ENCODE measurements at places on chromosomes 6 and 20.

GRCh38 chr20:46833360-46833759, 61.3 kb upstream of the EYA2 start:
- DNase-seq, result no peak

DNA sequence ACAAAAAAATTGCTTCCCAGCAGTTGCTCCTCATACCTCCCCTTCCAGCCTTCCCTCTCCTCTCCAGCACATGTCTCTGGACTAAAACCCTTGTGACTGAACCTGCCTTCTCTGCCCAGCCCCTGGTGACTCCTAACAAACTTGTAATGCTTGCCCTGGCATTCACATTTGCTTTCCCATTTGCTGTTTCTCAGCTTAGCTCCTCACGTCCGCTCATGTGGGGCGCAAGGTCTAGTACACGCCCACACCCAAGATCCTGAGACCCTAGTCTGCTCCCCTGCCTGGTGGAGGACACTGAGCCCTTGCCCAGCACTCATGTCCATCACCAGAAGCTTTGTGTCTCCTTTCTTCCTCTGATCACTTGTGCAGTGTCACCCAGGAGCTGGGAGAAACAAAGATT, 18.3 kb upstream of the RBPJL start:
- no peak for DNase-seq

- peak; percentile 42 for DNase-seq
Observed at GRCh38 chr20:40687384-40688128, 1.5 kb downstream of the MAFB start.

GRCh38 chr6:27864906-27865849, 47.0 kb downstream of the OR2B2 start:
- DNase-seq, result peak; percentile 95

- peak; percentile 46 for DNase-seq
Observed at GRCh38 chr20:36093025-36093803, 61.3 kb upstream of the EPB41L1 start.

DNA sequence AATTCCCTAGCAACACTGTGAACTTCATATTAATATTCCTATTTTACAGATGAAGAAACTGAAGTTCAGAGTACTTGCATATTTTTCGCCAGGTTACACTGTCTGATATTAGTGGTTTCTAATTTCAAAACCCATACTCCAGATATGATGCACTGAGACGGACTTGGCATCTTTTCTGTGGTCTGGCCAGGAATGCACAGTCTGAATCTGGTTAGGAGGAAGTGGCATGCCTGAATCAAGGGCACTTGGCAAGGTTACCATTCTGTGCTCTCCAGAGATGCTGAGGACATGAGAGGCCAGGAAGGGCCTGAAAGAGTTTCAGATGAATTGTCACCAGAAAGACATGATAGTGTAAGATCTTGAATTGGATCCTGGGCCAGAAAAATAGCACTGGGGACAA, 150.1 kb downstream of the HAO1 start:
- DNase-seq, result no peak

DNA sequence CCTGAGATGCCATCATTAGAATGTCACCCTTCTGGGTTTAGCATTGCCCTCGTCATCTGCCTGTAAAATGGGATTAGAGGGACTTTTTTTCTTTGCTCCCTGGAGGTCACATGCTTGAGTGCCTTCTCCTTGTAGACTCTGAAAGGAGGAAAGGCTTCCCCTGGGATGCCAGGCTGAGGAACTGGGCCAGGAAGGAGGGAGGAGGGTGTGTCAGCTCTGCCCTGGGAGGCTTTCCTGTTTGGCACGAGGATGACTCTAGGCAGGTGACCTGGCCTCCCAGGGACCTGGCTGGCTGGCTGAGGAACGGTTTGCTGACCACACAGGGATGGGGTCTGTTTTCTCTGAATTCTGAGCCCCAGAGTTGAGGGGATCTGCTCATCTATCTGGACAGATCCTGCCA, 137.9 kb upstream of the RNF24 start:
- DNase-seq, result no peak

DNA sequence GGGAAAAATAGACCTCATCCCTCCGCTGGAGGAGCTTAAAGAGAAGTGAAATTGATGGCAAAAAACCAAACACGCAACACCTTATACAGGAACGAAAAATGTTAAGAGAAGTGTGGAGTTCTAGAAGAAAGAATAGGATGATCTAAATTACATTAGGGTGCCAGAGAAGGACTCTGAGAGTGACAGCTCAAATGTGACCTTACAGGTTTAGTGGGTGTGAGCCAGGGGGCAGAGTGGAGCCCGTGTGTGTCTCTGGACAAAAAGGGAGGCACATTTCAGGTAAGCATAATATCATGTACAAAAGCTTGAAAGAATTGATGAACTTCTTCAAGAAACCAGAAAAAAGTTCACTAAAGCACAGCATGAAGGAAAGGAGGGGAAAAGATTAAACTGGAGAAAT, 20.8 kb downstream of the HLA-DRA start:
- no peak for DNase-seq

DNA sequence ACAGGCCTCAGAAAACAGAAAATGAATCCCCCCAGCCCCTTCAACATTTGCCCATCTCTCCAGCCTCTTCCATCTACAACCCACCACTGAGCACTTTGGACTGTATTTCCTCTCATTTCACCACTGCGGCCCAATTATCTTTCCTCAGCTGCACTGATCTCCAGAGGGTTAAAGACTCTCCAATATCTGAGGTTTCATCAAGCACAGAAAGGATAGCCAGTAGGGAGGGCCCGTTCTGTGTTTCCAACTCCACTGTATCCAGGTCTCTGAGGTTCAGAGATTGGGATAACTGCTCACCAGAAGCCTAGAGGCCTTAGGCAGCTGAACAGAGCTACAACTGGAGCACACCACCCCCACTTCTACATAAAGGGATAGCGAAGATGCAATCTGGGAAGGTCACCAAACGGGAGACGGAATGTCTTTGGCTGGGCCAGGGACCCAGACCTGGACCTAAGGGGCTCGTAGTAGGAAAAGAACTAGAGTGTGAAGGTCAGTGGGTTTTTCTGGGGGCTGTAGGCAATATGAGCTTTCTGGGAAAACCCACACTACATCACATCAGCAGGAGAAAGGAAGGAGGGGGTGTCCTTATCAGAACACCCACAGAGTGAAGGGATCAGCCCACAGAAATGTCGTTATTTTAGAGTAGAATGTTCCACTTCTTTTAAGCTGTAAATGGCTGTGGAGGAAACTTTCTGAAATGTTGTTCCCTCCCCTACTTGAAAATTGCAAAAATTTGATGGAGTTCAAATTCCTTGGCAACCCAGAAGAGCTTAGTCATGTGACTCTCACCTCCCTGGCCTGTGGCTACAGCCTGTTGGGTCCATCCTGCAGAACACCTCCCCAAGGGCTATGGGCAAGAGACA, 7.3 kb downstream of the KCNK5 start:
- no peak for DNase-seq

GRCh38 chr6:144055121-144055931, 40.0 kb downstream of the SF3B5 start:
- no peak for DNase-seq

- DNase-seq, result no peak
Observed at GRCh38 chr20:35007413-35007812, 51.7 kb downstream of the MYH7B start.
